ENCODE measurements at places on chromosomes 4 and X.

DNA sequence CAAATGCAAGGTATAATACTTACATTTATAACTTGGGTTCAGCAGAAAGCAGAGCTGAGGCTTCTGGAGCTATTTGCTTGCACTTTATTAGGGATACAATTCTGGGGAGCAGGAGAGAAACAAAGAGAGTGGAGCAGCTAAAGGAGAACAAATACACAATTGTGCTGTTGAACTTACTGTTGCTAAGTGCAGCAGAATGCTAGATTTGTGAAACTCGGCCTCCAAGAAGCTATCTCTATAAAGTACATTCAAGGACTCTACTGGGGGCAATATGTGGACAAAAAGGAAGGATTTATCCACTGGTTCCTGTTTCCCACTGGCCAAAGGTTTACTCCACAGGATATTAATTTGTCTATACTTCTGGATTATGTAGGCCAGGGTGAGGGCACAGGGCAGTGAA is 86.8 kb downstream of the PPP1R2C start:
- DNase-seq = no peak

DNA sequence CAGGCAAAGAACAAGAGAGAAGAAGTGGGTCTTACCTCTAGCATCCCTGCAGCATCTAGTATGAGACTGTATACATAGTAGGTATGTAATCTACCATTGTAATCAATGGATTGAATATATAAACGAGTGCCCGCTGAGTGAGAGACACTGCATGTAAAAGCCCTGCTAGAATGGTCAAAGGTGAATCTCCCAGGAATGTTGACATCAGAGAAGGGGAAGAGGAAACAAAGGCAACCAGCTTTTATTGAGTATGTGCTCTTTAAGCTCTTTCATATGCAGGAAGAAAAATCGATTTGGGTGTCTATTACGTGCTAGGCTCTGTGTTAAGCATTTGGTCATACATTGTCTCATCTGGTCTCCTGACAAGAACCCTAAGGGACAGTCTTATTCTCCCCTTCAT is 91.9 kb upstream of the KLHL13 start:
- DNase-seq = no peak

GRCh38 chr4:16217300-16218051 is 8.8 kb downstream of the TAPT1 start:
- no peak for DNase-seq

GRCh38 chrX:96692454-96692853 is 7.8 kb downstream of the DIAPH2 start:
- DNase-seq = no peak

DNA sequence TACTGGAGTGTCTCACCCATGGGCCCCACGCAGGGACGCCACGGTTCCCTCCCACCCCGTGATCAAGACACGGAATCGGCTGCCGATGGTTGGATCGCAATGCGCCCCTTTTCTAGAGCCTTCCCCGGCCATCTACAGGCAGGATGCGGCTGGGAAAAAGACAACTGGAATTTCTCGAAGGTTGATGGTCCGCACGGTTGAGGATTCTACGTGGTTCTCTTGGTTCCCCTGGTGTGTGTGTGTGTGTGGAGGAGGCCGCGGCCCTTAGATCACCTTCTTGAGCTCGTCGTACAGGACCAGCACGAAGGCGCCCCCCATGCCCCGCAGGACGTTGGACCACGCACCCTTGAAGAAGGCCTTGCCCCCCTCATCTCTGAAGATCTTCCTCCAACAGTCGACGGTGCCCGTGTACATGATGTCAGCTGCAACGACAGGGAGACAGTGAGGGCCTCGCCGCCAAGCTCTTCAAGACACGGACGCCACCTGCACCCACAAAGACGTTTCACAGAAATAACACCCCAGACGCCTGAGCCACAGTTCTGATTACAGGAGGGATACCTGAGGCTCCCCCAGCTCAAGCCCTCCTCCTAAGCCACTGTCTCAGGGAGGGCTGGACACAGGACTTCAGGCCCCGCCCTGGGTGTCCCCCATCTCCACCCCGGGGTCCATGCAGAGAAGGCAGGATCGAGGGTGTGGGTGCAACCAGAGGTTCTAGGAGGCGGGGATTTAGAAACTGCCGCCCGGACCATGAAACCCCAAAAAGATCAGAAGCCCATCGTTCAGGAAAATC is 5.4 kb downstream of the SLC25A6 start:
- DNase-seq = no peak

DNA sequence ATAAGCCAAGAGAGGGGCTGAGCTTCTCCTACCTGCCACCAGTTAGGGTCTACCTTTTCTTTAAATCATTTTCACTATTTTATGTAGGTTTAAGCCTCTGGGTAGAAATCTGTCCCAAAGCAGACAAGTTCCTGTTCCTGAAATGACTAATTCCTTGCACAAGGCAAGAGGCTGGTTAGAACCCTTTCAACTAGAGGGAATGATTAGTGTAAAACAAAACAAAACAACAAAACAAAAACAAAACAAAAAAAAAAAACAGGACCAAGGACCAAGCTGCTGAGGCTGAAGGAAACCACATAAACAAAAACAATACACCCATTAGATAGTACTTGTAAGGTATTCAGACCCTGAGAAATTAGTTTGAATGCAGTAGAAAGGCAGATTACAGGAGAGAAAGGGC is 62.7 kb downstream of the MAML3 start:
- DNase-seq = no peak

DNA sequence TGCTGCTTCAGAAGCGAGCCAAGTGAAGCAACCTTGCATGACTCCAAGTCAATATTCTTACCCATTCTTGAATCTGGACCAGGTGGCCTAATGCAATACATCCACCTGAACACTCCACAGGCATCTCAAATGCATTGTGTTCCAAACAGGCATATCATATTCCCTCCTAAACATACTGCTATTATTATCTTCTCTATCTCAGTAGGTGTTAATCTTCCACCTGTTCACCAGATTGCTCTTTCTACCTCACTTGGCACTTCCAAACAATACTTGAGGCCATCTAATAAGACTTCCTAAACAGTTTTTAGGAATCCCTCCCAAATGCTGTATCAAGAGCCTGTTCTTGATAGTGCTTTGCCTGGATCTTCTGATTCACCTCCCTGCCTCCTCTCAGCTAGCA is 90.7 kb downstream of the GPRIN3 start:
- DNase-seq = no peak

DNA sequence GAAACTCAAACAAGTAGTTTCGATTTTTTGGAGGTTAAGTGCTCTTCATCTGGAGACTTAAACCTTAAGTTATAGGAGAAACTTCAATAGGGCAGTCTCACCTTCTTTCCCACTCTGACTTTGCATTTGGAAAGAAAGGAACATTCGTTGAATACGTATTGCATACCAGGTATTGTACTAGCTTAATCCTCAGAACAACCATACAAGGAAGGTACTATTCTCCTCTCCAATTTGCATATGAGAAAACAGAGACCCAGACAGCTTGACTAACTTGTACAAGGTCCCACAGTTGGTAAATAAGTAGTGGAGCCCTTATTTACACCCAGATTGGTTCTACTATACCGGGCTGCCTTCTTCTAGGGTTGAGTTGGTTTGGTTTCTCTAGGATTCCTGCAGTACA is 32.6 kb downstream of the AMOT start:
- no peak for DNase-seq

GRCh38 chr4:77917075-77917474 is 54.4 kb downstream of the MRPL1 start:
- no peak for DNase-seq

- no peak for DNase-seq
Measured at GRCh38 chr4:145732001-145732815, 52.3 kb downstream of the C4orf51 start.

DNA sequence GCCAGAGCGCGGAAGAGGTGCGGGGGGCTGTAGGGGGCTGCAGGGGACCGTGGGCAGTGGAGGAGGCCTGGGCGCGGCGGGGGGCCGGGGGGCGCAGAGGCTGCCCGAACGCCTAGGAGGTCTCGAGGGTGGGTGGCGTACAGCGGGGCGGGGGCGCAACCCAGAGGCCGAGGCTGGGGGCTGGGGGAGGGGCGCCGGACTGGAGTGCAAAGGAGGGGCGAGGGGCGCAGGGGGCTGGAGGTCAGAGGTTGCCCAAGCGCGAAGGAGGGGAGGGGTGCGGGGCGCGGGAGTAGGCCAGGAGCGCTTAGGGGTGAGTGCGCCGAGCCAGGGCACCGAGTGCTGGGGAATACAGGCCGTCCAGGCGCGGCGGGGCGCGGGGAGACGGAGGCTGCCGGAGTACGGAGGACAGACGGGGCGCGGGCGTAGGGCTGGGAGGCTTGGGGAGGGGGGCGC is 255 bp downstream of the GYG2 start:
- no peak for DNase-seq

DNA sequence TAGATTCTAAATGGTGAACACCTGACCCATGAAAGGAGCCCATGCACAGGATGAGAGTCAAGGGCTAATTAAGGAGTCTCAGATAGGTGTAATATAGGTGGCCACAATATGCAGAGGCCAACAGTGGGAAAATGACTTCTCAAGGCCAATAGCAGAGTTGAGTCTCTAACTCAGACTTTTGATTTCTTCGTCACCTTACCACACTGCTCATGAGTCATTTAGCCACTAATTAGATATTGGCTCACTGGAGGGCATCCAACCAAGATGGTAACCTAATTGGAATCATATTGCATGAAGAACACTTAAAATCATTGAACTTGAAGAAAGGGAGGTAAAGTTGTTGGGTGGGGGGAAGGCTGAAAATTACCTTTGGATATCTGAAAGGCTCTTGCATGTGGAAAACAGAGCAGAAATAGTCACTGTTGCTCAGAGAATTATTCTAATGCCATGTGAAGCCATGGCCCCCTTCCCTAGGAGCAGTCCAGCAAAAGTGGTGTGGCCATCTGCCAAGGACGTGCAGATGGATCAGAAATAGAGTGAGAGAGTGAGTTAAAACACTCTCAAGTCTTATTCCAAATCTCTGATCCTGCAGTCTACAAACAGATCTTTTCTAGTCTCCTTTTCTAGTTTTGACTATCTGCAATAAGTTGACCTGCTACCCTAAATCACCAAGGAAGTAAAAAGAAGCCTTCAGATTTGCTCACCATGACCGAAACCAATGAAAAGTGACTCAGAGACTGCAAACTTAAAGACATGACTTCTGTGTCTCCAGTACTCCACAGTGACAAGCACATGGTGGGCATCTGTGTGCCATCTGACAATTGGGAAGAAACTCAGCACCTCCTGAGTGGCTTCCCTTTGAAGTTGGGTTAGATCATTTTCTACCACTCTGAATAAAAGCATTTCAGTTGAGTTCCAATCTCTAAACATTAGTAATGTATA is 93.9 kb upstream of the C1QTNF7 start:
- no peak for DNase-seq

GRCh38 chr4:52157641-52158316 is 106.7 kb downstream of the SPATA18 start:
- no peak for DNase-seq

- peak; percentile 73 for DNase-seq
Measured at GRCh38 chr4:6893449-6894085, 16.1 kb upstream of the TBC1D14 start.

GRCh38 chr4:30380404-30380998 is 339.7 kb upstream of the PCDH7 start:
- peak; percentile 46 for DNase-seq

- no peak for DNase-seq
Measured at GRCh38 chrX:9775930-9776329, 10.3 kb upstream of the GPR143 start.

- DNase-seq = no peak
Measured at GRCh38 chr4:112731715-112732114, 94.8 kb downstream of the LARP7 start.

DNA sequence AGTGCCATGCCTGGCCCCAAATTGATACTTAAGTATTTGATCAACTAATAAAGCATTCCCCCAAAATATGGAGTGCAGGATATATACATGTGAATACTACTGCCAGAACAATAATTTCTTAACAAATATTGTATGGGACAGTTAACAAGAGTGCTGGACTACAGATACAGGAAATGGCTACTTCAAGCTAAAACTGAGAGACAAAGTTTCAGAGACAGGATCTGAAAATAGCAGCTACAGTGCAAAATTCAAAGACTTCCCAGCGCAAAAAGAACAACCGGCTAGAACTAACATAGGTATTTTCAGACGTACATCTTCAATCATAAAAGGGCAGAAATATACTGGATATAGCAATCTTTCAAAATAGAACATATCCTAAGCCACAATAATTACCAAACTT is 6.3 kb downstream of the ATRX start:
- DNase-seq = no peak

GRCh38 chrX:105307762-105308161 is 87.3 kb upstream of the TEX13A start:
- DNase-seq = no peak

GRCh38 chrX:72358313-72358712 is 52.6 kb upstream of the CITED1 start:
- DNase-seq = no peak

DNA sequence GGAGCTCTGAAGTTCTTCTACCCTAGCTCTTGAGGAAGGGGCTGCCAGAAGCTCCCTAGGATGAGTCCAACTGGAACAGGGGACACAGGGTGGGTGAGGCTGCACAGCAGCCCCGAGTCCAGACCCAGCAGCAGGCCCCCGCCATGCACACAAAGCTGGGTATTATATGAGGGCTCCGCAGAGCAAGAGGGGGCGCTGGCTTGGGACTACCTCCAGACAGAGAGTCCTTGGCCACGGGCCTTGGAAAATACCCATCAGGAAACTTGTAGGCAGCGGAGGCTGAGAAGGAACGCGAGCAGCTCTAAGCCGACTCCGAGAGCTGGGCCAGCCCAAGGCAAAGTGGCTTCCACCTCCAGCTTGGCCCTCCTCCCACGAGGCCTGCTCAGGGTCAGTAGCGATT is 8.1 kb downstream of the HCFC1 start:
- DNase-seq = no peak

DNA sequence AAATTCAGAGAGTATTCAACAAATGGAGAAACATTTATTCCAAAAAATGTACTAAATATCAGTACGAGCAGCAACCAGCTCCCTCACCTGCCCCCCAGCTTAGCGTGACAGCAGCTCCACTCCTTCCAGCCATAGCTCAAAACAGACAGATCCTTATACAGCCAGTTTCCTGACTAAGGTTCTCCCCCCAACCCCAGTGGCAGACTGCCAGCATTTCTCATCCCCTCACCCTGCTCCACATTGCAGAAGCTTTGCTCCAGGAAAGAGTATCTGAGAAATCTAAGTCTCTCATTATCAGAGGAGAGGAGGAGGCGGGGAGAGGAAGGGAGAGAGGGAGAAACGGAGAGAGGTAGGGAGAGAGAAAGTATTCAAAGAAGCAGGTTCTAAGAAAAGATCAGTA is 53.3 kb upstream of the PASD1 start:
- DNase-seq = no peak
